ENCODE measurements at places on chromosomes 3 and 15.

GRCh38 chr3:179971280-179971679 lies 65.5 kb downstream of the PEX5L start:
- DNase-seq = no peak

- DNase-seq = no peak
These were observed 12.6 kb upstream of the SLMAP start for GRCh38 chr3:57743496-57743895.

GRCh38 chr3:61181874-61182273 lies 69.4 kb downstream of the FHIT start:
- DNase-seq = no peak

- DNase-seq = no peak
These were observed 232.2 kb downstream of the ADAMTS17 start for GRCh38 chr15:100109486-100110035.

DNA sequence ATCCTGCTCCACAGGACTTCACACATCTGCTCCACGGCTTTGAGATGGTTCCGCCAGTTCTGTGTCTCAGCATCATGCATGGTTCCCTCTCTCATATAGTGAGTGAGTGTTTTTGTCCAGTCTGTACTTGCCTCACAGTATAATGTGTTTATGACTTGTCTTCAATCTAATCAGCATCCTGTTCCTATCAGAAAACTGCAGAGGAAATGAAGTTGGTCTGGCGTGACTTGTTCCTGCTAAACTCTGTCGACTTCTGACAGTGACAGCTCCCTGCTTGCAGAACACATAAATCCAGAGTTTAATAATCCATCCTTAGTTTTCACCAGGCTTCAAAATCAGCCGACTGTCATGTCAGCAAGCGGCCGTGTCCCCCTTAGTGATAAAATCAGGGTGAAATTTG lies 222.3 kb downstream of the SLCO3A1 start:
- no peak for DNase-seq

DNA sequence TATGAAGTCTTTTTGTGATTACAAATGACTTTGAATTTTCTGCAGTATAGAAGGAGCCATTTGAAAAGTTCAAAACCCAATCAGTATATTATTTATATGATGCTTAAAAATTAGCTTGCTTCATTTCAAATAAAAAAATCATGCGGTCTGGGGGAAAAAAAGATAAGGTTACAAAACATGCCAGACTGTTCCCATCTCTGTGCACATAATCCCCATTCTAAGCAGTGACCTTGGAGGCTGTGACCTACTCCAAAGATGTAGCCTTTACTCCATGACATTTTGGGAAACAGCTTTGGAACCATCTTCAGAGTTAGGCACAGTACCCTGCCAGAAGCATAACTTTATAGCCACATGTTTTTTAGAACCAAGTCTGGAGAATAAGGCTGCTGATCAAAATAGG lies 447.7 kb upstream of the WNT5A start:
- no peak for DNase-seq

GRCh38 chr3:17733215-17733614 lies 9.2 kb downstream of the TBC1D5 start:
- DNase-seq = no peak

- DNase-seq = no peak
These were observed 229.2 kb upstream of the GOLGA6L4 start for GRCh38 chr15:84006421-84006820.

DNA sequence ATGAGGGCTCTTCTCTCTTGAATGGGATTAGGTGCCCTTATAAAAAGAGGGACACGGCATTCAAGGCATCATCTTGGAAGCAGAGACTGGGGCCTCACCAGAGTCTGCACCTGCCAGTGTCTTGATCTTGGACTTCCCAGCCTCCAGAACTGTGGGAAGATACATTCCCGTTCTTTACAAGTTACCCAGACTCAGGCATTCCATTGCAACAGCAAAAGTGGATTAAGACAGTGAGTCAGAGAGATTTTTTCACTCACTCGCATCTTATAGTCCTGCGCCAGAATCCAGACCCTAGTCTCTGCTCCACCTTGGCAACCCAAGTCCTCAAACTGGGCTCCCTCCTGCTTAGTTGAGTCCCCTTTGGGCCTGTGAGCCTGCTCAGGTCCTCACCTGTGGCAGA lies 2.7 kb downstream of the LCTL start:
- DNase-seq = no peak
